ENCODE measurements at places on chromosomes 5 and 9.

- no peak for DNase-seq
Observed at GRCh38 chr9:96626912-96627311, 7.3 kb upstream of the CDC14B start.

- DNase-seq = peak; percentile 7
Observed at GRCh38 chr9:112180387-112180881, 5.3 kb upstream of the SUSD1 start.

DNA sequence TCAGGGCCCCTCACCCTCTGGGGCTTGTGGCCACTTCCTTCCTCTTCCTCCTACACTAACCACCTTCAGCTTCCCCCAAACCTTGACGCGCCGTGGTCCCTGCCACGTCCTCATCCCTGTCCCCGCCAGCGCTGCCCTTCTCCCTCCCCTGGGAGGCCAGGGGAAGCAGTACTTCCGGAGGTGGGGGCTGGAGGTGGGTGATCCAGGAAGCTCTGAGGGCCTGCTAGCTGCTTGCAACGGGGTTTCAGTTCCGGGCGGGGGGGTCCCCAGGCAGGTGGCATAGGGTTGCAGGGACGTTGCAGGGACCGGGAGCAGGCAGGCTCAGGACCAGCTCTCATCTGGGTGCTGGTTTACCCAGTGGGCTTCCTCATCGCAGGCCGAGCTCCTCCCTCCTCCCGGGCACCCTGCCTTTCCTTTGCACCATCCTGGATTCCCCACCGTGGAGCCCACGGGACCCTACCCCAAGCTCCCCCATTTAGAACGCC lies 70.0 kb downstream of the RXRA start:
- DNase-seq = no peak

DNA sequence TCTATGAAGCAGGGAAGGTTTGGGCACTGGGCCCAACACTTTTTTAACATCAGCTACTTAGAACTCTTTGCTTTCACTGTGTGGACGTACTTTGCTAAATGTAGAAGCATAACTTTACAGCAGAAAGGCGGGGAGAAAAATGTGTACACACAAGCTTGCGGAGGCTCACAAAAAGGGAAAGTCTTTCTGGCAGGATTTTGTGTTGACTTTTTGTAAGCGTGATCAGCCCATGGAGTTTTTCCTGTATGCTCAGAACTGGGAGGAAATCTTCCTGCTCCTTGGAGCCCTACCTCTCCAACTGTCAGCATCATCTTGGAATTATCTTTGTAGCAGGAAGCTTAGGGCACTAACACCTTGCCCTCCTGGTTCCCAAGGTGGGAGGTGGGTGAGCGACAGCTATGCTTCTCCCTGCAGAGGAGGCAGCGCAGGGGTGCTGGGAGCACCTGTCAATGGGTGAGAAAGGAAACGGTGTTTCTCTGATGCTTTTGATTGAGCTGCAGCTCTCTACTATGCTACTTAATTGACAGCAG lies 321.9 kb downstream of the GADD45G start:
- DNase-seq = no peak

GRCh38 chr5:33886283-33886682 lies 5.5 kb downstream of the ADAMTS12 start:
- DNase-seq = no peak

DNA sequence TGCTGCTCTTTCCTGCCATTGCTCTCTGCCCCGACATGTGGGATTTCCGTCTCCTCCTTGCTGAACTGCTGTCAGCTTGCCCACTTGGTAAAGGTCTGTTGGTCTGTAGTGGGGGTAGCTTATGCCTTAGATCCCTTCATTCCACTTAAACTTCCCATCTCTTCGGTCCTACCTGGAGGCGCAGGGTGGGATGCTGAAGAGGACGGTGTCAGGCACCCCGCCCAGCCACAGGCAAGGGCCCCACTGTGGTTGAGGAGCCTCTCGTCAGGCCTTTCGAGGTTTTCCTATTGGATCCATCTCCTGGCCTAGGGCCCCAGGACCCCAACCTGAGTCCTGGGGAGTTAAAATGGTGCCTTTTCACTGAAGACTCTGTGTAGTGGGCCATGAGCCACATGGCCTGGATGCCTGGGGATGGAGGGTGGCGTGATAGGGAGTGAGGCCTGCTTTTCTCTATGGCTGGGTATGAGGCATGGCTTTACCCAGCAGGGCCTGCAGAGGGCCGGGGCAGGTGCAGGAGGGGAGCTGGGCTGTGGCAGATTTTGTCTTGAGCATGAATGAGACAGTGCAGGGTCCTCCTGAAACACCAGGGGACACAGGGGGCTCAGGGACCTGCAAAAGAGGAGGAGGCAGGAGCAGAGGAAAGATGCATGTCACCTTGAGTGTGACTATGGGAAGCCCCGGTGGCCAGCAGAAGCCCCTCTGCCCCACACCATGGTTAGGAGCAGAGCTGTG lies 25.8 kb upstream of the RNF130 start:
- no peak for DNase-seq

GRCh38 chr5:87410931-87411330 lies 1.8 kb downstream of the CCNH start:
- no peak for DNase-seq

- no peak for DNase-seq
Observed at GRCh38 chr9:129177443-129177790, 644 bp downstream of the IER5L start.

DNA sequence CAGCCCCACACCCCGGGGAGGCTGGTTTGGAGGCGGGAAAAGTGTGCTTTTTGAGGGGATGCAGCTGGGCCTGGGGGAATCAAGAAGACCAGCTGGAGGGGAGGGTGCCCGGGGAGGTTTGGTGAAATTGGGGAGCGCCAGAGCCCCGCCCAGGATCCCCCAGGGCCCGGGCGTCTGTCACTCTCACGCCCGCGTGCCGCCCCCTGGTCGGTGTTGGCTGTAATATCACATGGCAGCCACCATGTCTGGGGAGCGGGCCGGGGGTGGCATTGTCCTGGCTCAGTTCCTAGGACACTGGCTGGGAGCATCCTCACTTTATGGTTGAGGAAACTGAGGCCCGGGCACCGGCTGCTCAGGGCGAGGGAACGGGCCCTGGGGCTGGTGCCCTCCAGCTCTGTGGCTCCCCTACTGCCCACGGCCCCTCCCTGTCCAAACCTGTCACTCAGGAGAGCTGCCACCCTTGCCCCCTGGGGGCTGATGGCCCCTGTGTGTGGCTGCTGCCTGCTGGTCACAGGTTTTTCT lies 27.5 kb downstream of the ASS1 start:
- no peak for DNase-seq

DNA sequence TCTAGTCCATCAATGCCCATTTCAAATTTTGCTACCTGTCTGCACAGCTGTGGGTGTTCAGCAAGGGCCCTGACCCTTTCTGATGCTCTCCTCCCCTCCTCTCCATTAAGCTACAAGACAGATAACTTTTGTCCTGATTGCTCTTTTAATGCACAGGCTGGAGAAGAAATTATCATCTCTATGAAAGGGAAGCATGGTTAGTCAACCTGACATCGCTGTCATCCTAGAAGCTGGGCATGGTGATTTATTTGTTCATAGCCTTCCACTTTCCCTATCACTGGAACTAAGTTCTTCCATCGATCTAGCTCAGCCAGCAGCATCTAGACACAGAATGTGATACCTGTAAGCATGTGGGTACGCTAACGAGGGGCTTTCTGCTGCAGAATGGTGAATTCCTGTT lies 50.1 kb downstream of the SLIT3 start:
- no peak for DNase-seq

DNA sequence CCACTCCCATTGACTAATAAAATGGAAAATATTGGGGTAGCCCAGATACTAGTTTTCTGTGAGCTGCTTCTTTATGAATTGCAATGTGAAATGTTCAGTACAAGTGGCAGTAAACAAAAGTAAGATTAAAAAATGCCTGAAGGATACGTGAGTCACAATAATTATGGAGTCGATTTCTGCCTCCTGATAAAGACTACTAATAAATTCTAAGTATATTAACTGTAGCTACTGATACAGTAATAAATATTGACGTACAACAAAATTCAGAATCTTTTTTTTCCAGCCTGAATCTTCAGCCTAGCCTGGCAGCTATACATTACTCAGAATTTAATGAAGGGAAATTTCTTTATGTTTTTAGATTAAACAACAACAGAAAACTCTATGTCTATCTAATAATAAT lies 218.1 kb downstream of the MPDZ start:
- DNase-seq = no peak

GRCh38 chr9:135498381-135499126 lies 1.9 kb upstream of the MRPS2 start:
- DNase-seq = no peak

- no peak for DNase-seq
Observed at GRCh38 chr5:79560771-79561524, 47.0 kb upstream of the HOMER1 start.

DNA sequence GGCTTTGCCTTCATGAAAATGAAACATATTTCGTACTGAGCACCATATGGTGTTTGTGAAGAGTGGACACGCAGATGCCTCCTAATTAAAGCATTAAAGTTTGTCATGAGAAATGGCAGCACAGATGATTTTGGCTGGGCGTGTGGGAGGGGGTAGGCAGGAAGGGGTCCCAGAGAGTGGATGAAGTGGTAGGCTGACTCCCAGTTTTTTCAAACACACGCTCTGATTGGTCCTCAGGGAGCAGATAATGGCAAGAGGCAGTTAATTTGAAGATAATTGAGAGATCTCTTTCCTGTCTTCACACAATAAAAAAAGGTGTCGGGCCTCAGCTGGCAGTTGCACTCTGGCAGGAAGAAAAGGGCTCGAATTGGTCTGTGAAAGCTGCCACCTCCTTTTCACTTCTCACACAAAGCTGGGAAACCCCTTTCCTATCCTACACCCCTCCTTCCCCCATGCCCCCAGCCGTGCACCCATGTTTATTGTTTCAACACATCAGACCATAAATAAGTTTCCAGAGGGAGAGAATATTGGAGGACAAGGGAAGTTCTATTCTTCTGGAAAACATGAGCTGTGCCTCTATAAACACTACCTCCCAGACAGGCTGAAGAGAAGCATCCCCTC lies 429.6 kb downstream of the ARHGEF28 start:
- no peak for DNase-seq

DNA sequence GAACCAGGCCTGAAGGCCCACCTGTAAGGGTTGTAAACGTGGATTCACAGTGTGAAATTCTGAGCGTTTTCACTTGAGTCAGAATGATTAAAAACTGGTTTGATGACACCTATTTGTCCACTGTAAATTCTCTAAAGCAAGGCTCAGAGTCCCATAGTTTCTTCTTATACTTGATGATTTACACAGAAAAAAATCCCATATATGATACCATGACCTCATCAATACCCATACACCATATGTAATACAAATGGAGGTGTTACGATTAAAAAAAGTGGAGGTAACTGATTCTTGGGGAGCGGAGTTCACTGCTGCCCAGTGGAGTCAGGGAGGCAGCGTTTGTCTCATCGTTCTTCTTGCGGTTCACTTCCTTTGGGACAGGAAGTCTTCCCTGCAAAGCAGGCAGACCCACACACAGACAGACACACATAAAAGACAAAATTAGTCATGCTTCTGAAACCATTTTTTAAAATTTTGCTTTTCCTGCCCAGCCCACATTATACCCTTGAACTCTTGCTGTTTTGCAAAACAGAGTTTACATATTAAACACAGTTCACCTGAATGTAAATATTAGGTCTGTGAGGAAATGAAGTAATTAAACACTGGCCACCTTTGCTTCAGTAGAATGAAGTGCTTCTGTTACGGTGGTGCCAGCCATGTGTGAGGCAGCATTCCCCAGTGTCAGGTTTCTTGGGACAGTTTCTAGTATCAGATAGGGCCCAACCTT lies 26.2 kb downstream of the NREP start:
- no peak for DNase-seq

- no peak for DNase-seq
Observed at GRCh38 chr5:134005417-134006061, 764 bp upstream of the VDAC1 start.

GRCh38 chr9:70616228-70616990 lies 202.0 kb upstream of the KLF9 start:
- no peak for DNase-seq

- DNase-seq = no peak
Observed at GRCh38 chr5:154647114-154647760, 107.9 kb upstream of the LARP1 start.

GRCh38 chr9:89026876-89027275 lies 35.6 kb downstream of the S1PR3 start:
- no peak for DNase-seq

- no peak for DNase-seq
Observed at GRCh38 chr9:136170006-136170901, 34.7 kb downstream of the LHX3 start.

- DNase-seq = no peak
Observed at GRCh38 chr5:113035096-113035495, 58.5 kb downstream of the DCP2 start.

DNA sequence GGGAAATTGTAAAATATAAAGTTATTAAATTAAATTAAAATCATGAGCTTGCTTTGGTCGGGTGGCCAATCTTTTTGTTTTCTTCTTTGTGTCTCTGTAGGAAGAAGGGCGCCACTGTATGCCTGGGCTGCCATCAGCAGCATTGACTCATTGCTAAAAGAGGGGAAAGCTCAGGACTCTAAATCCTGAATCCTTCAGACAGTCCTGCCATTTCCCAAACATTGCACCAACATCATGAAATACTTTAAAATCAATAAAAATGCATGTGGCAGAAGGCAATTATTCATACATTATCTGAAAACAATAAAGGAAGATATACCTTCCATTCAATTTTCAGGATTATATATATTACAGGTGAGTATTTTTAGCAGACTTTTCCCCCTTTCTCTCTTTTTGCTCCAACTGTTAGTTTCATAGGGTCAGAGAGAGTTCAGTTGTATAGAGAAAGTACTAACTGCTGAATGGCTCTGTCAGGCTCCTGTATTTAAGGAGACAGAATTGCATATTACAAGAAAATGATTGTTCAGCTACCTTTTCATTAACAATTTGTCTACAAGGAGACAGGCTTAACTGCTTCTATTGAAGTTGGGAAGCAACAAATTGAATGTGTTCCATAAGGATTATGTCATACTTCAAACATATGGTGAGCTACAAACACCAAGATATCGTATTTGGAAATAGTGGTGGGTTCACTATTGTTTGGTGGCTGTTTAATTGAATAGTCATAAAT lies 95.7 kb downstream of the ATPSCKMT start:
- no peak for DNase-seq

DNA sequence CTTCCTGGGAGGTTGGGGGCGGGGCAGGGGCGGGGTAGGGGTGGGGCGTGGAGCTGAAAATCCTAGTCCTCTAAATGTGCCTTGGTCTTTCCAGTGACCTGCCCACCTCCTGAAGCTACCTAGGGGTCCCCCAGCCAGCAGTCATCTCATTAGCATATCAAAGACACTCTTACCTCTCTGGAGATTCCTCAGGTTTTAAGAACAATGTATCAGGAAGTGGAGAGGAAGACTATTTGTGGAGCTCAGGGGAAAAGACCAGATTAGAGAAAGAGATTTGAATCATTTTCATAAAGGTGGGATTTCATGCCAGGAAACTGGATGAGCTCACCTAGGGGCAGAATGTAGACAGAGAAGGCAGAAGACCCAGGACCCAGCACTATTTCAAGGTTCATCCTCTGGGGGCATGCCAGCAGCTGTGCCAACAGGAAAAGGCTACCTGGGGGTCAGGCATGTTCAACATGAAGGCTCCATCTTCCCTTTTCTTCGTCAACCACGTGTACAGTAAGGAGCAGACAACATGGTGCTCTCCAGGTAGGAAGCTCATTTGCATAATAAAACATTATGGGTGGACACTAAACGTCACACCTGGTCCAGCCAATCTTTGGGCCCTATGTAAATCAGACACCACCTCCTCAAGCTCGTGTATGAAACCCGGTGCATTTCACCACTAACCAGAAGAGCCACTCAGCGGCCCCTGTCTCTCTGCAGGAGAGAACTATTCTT lies 6.9 kb downstream of the GMCL2 start:
- DNase-seq = no peak

- DNase-seq = no peak
Observed at GRCh38 chr5:94870511-94871183, 252.2 kb downstream of the SLF1 start.
